ENCODE measurements at places on chromosomes 12 and 14.

- no peak for DNase-seq
Observed at GRCh38 chr12:80513211-80513610, 69.2 kb downstream of the PTPRQ start.

DNA sequence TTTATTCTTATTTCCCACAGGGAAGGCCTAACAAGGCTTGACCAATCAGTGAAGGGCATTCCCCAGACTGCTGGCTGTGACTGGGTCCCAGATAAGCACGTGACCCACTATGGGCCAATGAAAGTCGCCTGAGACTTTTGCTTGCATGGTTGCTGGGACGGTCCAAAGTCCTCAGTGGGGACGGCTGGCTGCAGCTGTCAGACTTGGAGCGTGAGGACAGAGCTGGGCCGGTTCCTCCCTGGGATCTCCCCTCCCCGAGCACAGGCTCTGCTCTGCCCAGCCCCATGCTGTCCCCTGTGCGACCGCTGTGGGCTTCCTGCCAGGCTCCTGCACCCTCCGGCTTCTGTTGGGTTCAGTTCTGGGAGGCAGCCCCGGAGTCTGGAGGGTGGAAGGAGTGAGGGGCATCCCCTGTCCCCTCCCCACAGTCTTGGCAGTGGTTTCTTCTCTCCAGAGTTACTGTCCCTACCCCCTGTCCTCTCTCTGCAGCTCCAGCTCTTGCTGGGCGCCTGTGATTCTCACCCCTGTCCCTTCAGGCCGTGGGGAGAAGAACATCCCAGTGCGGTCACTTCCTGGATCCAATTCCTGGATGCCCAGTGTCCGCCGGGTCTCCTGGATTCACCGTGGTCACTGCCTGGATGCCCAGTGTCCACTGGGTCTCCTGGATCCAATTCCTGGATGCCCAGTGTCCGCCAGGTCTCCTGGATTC lies 50.1 kb downstream of the GALNT9 start:
- no peak for DNase-seq

GRCh38 chr14:61444215-61444768 lies 122.9 kb downstream of the PRKCH start:
- peak; percentile 74 for DNase-seq

GRCh38 chr14:24895622-24896021 lies 154.3 kb downstream of the STXBP6 start:
- no peak for DNase-seq

Measured in activated CD8-positive, alpha-beta memory T cell treated with anti-CD3 and anti-CD28 coated beads for 24 hours (primary cell).